ENCODE measurements at places on chromosomes 2 and 18. TPM values are rescaled to one million over a fixed set of nuclear protein-coding genes. Genes with fewer than 3 reads are reported as not detected.

GRCh38 chr18:27780061-27780745 lies 396.7 kb downstream of the CDH2 start:
- DNase-seq: no peak

DNA sequence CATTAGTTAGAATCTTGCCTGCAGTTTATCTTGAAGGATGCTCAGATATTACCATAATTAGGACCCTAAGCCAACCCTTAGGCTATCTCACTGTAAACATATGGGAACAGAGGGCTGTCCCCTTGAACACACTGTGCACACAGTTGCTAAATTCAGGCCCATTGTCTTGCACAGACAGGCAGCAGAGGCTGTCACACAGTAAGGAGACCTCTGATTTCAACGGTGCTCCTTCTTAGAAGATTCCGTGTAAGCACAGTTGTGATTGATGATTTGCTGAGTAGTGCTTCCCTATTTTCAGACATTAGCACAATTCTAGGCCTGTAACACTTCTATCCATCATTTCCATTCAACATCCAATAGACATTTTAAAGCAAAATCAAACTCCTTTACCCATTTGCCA lies 108.0 kb downstream of the RNF152 start:
- DNase-seq: no peak

- no peak for DNase-seq
Observed at GRCh38 chr18:37660658-37661057, 95.1 kb upstream of the CELF4 start.

Gene TCF23
- total RNA-seq: 0.10 TPM

- DNase-seq: no peak
Observed at GRCh38 chr2:131567891-131568290, 40.2 kb downstream of the CCDC74A start.

Gene TUBA4B
- not detected for total RNA-seq

DNA sequence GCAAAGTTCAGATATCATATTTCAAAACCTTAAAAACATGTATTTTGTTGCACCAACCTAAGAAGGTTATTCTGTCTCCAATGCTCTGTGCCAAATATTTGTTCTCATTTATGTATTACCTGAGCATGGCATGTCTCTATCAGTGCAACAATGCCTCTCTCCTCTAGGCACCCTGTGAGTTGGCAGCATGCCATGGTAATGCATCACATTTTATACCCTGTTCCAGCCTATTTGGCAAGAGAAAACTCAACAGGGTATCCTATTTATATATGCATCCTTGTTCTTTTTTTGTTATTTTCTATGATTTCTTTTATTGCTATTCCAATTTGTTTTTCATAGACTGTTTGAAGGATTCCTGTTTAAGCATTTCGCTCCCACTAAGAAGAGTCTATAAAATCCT lies 126.3 kb upstream of the NRXN1 start:
- DNase-seq: no peak

Gene DNAJC5G
- not detected for total RNA-seq

Gene OTOS
- total RNA-seq: not detected

DNA sequence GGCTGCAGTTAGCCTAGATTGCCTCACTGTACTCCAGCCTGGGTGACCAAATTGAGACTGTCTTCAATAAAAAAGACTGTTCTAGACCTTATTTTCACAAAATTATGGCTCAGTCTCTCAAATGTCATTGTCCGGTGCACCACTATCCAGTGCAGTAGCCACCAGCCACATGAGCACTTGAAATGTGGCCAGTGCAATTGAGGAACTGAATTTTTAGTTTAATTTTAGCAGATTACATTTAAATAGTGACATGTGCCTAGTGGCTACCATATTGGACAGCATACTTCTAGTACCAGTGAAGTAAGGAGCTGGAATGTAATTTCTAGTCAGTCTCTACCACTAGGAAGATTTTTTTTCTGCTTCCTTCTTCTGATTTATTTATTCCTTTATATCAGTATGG lies 39.4 kb downstream of the KCMF1 start:
- DNase-seq: no peak

GRCh38 chr2:164903204-164903603 lies 52.1 kb downstream of the SLC38A11 start:
- no peak for DNase-seq

DNA sequence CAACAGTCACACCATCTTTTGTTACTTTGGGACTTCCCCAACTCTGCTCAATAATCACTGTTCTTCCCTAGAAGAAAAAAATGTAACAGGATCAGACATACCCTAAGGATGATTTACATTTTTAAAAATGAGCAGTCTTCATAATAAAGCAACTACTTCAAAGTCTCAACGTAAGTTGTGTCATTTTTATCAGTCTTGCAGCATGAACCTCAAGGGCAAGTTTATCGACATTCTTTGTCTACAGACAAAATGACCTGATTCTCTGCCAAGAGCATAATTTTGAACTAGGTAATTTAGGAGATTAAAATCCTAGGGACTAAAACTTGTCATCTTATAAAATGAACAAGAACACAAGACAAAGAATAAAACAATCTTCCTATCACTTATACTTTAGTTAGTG lies 2.3 kb downstream of the HSPD1 start:
- DNase-seq: no peak

Gene TBR1
- not detected for total RNA-seq

- DNase-seq: no peak
Observed at GRCh38 chr18:62109676-62110075, 77.2 kb downstream of the PIGN start.

DNA sequence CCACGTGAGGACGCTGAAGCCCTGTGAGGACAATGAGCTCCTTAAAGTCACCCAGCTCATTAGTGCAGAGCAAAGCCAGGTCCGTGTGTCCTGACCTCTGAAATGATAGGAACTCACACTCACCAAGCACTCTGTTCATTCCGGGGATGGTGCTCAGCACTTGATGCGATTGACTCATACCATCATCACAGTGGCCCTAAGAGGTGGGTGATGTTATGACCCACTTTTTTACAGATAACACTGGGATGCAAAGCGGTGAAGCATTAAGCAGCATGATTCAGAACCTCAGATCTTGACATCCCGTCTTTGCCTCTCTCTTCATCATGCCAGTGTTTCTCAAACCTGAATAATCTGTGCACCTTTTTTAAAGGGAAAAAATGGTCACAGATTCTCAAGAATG lies 234.8 kb downstream of the ALPK2 start:
- DNase-seq: peak; percentile 31

Gene REG1B
- total RNA-seq: 4.9 TPM

Gene HTR2B
- 0.35 TPM for total RNA-seq

DNA sequence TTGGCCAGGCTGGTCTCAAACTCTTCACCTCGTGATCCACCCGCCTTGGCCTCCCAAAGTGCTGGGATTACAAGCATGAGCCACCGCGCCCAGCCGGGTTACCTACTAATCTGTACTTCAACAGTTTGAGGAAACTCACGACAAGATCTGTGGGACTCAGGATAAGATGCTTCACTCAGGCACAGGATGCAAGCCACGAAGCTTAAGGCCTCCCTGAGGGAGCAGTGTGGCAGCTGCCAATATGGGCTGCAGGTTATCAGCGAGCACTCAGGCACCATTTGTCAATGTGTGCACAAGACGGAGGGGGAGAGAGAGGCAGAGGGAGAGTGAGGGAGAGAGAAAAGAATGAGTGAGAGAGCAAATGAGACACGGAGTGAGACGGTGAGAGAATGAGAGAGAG lies 173.6 kb upstream of the RAB6C start:
- DNase-seq: no peak

DNA sequence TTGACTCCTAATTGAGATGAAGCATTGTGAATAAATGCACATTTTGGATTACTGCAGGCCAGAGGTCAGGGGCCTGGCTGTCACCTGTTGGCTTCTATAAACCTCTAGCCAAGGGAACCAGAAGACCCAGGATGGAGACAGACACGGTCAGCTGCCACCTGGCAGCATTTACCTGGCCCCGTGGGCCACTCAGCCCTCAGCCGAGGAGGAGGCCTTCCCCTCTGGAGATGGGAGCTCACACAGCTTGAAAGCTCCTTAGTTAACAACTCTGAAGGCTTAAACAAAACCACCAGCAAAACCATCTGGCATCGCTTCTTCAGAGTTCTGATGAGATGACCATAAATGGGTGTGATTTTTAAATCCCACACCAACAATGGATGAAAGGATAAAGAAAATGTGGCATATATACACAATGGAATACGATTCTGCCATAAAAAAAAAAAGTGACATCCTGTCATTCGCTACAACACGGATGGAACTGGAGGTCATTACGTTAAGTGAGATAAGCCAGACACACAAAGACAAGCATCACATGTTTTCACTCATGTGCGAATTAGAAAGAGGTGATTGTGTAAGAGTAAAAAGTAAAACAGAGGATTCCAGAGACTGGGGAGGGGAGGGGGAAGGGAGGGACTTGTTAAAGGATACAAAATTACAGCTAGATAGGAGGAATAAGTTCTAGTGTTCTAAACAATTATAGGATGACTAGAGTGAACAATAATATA lies 218.4 kb downstream of the TMEM163 start:
- DNase-seq: no peak

DNA sequence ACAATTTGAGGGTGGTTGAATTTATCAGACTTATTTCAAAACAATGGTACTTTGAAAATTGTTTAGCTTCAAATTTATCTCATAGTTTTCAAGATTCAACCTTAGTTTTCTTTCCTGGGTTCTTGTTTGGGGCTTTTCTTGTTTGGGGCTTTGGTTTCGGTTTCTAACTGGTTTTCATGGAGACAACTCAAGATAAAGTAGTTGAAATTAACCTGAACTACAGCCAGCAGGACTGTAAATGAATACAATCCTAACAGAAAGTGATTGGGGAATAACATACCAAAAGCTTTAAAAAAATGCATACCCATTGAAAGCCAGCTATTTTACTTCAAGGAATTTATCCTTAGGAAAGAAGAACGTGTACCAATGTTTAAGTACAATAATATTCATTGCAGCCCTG lies 133.5 kb upstream of the SLC14A2 start:
- no peak for DNase-seq

- no peak for DNase-seq
Observed at GRCh38 chr18:22272242-22272641, 102.9 kb downstream of the GATA6 start.

Gene LONRF2
- 0.68 TPM for total RNA-seq

DNA sequence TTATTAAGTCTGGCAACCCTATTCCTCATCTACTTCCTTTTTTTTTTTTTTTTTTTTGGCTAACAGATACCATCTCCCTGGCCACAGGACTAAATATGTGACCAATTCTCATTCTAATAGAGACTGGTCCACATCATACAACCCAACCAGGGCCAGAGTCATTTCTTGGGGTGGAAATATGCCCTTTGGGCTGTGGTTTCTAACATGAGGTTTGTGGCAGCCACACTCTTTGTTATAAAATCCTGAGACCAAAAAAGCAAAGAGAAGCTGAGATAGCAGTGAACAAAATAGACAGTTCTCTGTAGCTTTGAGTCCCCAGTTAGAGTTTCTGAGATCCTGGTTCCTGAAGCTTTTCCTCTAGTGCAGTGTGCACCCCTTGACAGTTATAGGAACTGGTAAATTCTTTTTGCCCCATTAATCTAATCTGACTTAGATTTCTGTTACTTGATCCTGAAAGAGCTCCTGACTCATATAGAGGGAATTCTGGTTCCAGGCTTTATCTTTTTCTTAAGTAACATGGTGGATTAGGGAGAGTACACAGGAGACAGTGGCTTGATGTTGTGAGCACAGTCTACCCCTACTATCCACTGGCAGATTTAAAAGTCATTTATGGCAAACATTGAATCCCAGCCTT lies 86.8 kb downstream of the MAIP1 start:
- DNase-seq: no peak

Gene CAPN14
- total RNA-seq: not detected

DNA sequence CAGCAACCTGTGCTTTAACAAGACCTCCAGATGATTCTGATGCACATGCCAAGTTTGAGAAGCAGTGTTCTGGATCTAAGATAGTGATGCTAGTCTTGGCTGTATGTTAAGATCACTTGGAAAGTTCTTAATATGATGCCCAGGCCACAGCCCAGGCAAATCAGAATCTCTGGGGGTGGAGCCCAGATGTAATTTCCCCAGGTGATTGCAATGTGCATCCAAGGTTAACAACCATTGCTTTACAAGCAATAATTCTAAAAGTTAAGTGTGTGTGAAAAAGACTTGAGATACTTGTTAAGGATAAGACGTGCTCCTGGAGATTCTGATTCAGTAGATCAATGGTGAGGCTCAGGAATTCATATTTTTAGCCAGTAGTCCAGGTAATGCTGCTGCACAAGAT lies 44.3 kb upstream of the MYO1B start:
- no peak for DNase-seq

DNA sequence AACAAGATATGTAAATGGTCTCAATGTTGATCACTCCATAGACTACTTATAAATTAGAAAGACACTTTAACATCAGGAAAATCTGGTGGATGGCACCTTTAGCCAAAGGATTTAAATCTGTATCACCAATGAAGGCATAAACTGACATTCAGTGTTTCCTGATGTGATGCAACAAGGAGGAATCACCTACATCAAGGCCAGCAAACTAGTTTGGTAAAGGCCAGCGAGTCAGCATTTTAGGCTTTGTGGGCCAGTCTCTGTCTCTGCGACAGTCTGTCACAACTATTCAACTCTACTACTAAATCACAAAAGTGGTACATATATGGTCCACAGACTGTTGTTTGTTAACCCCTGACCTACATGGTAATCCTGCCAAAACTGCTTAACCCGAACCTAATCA lies 33.3 kb downstream of the C2orf76 start:
- DNase-seq: no peak

- no peak for DNase-seq
Observed at GRCh38 chr18:30486856-30487255, 555.7 kb downstream of the DSC3 start.

DNA sequence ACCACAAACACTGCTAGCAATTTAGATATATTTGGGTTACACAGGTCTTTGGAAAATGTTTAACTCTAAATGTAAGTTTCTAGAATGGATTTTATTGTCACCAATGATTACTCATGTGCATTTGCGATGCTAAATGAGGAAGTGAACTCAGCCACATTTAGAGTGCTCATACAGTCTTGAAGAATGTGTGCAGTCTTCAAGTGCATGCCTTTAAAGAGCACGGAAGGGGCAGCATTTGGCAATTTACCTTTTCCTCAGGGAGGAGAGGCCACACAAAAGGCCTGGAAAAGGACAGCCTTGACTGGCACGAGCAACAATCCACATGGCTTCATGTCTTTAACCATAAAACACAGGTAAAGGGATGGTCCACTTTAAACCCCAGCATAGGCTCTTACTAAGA lies 78.5 kb upstream of the STK17B start:
- DNase-seq: no peak

Gene TNFAIP6
- total RNA-seq: not detected

DNA sequence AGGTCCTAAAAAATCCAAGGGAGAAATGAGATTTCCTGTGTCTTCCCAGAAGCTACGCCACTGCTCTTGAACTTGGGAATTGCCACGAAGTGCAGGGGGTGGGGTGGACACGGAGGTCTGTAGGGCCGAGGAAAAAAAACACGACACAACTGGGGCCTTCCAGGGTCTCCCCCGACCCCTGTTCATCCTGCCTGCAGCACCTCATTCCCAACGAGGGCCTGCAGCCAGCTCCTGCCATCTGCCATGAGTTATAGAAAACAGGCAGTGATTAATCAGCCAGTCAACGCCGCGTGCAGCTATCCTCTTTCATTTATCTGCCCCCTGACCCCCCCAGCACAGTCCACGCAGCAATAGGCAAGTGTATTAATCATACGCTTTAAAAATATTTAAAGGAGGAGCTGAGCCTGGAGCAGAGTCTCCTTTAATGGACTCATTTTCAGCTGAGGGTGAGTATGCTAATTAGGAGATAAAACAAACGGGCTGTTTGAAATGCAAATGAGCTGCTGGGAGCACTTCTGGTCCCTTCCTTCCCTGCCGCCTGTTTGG lies 209.9 kb downstream of the TFCP2L1 start:
- DNase-seq: no peak
